ENCODE measurements at places on chromosomes 16 and 17.

DNA sequence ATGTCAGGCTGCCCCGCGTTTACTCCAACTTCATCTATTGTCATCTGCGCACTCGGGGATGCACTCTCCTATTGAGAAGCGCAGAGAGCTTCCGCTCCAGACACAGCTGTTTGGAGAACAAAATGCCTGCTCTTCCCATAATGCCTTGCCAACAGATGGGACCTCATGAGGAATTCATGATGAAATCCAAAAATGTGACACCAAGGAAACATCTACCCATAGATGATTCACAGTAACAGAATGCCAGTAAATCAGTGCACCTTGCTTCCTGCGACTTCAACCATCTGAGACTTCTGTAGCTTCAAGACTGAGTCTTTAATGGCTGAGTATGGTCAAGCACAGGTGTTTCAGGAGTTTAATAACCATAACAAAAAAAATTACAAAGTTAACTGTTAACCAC is 1144.9 kb upstream of the GOT2 start:
- no peak for DNase-seq

- DNase-seq = no peak
These were observed 12.6 kb downstream of the MAP2K3 start for GRCh38 chr17:21297026-21297520.

- no peak for DNase-seq
These were observed 82.2 kb upstream of the ARL4D start for GRCh38 chr17:43316522-43317142.

- no peak for DNase-seq
These were observed 14.5 kb downstream of the ZC3H18 start for GRCh38 chr16:88584676-88585075.
